AG20443 (cell line): ENCODE measurements at places on chromosomes 1 and 21.

DNA sequence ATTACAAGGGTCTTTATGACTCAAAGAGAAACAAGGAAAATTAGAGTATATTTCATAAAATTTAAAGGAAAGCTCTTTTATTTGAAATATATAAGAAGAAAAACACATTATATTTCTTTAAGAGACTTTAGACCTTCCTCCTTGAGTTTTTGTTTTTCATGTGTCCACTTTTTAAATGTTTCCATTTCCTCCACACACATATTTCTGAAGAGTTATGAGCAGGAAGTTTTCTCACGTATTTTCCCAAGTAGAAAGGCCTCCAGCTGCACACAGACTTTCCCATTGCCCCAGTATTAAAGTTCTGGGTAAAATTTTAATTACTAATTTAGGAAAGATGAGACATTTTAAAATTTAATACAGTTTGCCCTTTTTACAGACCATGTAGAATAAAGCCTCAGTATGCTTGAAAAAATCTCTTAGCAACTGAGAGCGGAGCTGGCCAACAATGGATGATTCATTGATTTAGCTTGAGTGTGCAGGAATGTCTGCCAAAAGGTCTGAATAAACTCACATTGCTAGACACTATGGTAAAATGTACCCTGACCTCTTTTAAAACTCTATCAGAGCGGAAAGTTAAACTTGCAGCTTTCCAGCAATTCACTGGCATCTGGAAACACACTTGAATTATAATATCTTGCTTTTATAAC is 57.9 kb downstream of the DDAH1 start:
- DNase-seq = peak; percentile 82

DNA sequence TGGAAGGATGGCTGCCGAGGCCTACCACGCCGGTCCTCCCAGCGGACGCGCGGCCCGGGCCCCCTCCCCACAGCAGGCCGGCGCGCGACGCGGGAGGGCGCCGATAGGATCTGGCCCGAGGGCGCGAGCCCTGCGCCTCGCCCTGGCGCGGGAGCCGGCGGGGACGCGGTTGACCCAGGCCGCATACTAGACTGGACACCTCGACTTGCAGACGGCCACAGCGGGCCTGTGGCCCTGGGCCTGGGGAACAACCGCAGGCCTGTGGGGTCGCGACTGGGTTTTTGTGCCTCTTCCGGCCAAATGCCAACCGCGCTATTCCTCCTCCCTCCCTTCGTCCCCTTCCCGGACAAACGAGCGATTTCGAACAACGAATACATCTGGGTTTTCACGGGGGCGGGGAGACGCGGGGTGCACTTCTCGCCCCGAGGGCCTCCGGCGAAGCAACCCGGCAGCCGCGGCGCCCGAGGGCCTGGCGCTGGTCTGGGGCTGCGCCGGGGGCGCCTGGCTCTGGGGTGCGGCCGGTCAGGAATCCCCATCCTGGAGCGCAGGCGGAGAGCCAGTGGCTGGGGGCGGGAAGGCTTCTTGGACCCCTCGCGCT is 2.4 kb downstream of the NHLH2 start:
- DNase-seq = peak; percentile 30

- DNase-seq = no peak
Measured at GRCh38 chr1:43463479-43463878, 9.7 kb upstream of the HYI start.

- peak; percentile 73 for DNase-seq
Measured at GRCh38 chr1:109214695-109215623, 1.2 kb downstream of the SARS1 start.

- no peak for DNase-seq
Measured at GRCh38 chr1:184469396-184469795, 82.6 kb downstream of the C1orf21 start.

DNA sequence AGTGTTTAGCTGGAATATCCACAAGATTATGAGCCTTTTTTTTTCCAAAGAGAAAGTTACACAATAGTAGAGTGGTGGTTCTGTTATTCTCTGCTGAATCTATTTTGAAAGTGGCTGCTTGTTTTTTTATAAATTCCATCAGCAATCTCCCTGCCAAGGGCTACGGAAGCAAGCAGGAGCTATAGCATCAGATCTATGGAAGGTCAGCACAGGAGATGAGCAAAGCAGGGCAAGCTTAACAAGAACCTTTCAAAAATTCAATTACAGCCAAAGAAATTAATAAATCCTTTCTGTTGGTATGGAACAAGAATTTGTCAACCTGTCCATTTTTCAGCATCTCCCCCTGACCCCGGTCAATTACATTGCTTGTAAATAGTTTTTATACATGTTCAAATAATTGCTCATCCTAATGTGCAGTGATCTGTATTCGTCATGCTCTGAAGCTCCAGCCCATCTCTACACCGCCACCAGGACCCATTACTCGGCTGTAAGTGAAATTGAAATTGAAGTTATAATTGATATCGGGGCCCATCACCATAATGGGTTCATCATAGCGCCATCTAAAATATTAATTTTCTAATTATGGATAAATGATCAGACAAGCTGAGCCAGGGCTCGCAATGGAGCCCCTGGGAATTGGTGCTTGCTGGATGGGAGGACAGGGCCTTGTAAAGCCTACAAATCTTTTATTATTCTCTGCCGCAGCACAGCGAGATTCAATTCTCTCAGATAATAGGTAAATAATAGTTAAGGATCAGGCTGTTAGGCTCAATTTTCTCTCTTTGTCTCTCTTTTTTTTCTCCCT is 215.1 kb downstream of the ATG4C start:
- no peak for DNase-seq

GRCh38 chr1:245466261-245466660 is 311.5 kb downstream of the KIF26B start:
- no peak for DNase-seq
